ENCODE measurements at places on chromosomes 4 and X.
A peak's percentile ranks its signal among the peaks of the same experiment; 100 is the strongest.

- H3K4me1 ChIP-seq, result peaks cover 3% of the 10 kb centered on the region
- peaks cover 1% of the 10 kb centered on the region for H3K27me3 ChIP-seq
- H3K36me3 ChIP-seq, result no peaks in the 10 kb centered on the region
- H3K27ac ChIP-seq, result no peak overlapping the region
- no peak for DNase-seq
These were observed 49.6 kb downstream of the PROM1 start for GRCh38 chr4:16034010-16034748.

GRCh38 chrX:11254417-11255109, 38.6 kb upstream of the AMELX start:
- DNase-seq, result no peak
- H3K27me3 ChIP-seq, result no peaks in the 10 kb centered on the region
- no peak overlapping the region for H3K4me3 ChIP-seq
- no peak overlapping the region for H3K27ac ChIP-seq
- H3K4me1 ChIP-seq, result peaks cover 15% of the 10 kb centered on the region

DNA sequence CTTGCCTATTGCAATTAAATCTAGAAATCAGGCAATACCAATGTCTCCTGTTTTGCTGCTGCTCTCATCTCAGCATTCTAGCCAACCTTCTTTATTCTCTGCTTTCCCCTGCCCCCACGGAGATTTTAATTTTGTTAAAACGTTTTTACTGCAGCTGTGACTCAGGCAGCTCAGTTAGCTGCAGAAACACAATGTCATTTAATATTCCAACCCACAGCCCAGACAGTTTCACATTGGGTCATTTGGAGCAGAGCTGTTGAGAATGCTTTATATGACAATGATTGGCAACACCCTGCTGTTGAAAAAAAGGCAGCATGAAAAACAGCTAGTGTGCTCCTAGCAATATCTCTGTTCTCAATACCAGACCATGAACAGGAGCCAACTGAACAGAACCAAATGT, 12.6 kb upstream of the SLC10A4 start:
- H3K27ac ChIP-seq, result no peak overlapping the region
- H3K4me3 ChIP-seq, result no peak overlapping the region
- H3K36me3 ChIP-seq, result no peaks in the 10 kb centered on the region
- DNase-seq, result no peak
- H3K27me3 ChIP-seq, result peaks cover 5% of the 10 kb centered on the region

DNA sequence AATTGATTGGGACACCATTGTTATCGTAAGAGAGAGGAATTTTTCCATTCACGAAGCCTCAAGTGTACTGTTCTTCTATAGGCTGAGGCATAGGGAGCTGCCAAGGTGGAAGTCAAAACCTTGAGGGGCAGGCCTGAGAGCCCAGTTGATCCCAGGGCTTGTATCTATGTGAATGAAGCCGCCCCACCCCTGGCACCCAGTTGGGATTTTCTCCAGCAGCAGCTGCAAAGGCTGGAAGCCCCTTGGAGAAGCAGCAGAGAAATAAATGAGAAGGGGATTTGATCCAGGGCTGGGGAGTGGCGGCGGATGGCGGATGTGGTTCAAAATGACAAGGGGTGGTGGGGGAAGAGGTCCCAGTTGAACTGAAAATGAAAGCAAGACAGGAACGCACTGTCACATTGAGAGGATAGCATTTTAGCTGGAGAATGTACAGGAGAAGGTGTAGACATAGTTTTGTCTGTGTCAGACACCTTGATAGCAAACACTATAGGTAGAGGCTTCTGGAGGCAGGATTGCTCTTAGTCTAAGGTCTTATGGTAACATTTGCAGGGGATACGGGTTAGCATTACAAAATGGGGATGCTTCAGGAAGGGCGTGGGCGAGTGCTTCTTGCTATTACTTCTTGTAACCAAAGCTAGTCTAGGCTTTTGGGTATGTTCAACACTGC, 32.6 kb downstream of the DOCK11 start:
- H3K27me3 ChIP-seq, result no peaks in the 10 kb centered on the region
- H3K36me3 ChIP-seq, result peaks cover 7% of the 10 kb centered on the region
- peak overlapping the region; percentile 99 for H3K4me3 ChIP-seq
- peak overlapping the region; percentile 97 for H3K27ac ChIP-seq

GRCh38 chr4:185469580-185470154, 1.9 kb downstream of the CCDC110 start:
- no peaks in the 10 kb centered on the region for H3K27me3 ChIP-seq
- peak overlapping the region; percentile 76 for H3K27ac ChIP-seq
- no peak overlapping the region for H3K4me3 ChIP-seq

- H3K4me3 ChIP-seq, result no peak overlapping the region
- no peak for DNase-seq
- no peaks in the 10 kb centered on the region for H3K27me3 ChIP-seq
- H3K4me1 ChIP-seq, result peaks cover 3% of the 10 kb centered on the region
- H3K36me3 ChIP-seq, result no peaks in the 10 kb centered on the region
- H3K27ac ChIP-seq, result no peak overlapping the region
These were observed 125.3 kb upstream of the CLNK start for GRCh38 chr4:10809905-10810304.

GRCh38 chr4:68175562-68176155, 46.0 kb upstream of the TMPRSS11F start:
- H3K36me3 ChIP-seq, result no peaks in the 10 kb centered on the region
- peak; percentile 31 for DNase-seq
- H3K4me3 ChIP-seq, result no peak overlapping the region
- H3K4me1 ChIP-seq, result no peaks in the 10 kb centered on the region
- H3K27ac ChIP-seq, result no peak overlapping the region

DNA sequence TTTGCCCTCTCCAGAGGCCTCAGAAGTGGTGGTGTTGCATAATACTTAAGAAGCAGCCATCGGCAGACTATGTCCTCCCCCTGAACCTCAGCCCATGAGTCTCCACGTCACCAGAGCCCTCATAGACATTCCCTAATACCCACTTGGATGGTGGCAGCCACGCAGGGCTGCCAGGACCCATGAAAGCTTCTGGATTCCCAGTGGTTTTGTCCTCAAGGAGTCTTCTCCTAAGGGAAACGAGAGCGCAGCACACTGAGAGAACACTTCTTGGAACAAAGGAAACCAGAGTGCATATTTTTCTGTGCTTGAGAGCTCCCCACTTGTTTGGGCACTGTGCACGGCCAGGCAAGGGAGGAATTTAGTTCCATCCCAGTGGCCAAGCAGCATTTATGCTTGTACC, 204.1 kb upstream of the DMD start:
- no peaks in the 10 kb centered on the region for H3K4me1 ChIP-seq
- H3K4me3 ChIP-seq, result no peak overlapping the region
- H3K36me3 ChIP-seq, result no peaks in the 10 kb centered on the region
- DNase-seq, result no peak
- no peak overlapping the region for H3K27ac ChIP-seq
- H3K27me3 ChIP-seq, result no peaks in the 10 kb centered on the region

- H3K27me3 ChIP-seq, result no peaks in the 10 kb centered on the region
- no peaks in the 10 kb centered on the region for H3K36me3 ChIP-seq
- H3K27ac ChIP-seq, result no peak overlapping the region
- no peak for DNase-seq
- H3K4me3 ChIP-seq, result no peak overlapping the region
- no peaks in the 10 kb centered on the region for H3K4me1 ChIP-seq
These were observed 340.8 kb downstream of the ADGRL3 start for GRCh38 chr4:61540944-61541343.
